ENCODE measurements at places on chromosomes 7 and 10. TPM values are rescaled to one million over a fixed set of nuclear protein-coding genes. Genes with fewer than 3 reads are reported as not detected.

GRCh38 chr7:136502162-136502561 lies 366.3 kb upstream of the CHRM2 start:
- no peaks in the 10 kb centered on the region for H3K36me3 ChIP-seq
- H3K27me3 ChIP-seq, result no peaks in the 10 kb centered on the region
- H3K27ac ChIP-seq, result no peak overlapping the region
- DNase-seq, result no peak
- no peaks in the 10 kb centered on the region for H3K4me1 ChIP-seq
- no peak overlapping the region for H3K4me3 ChIP-seq

- no peak overlapping the region for H3K4me3 ChIP-seq
- peaks cover 6% of the 10 kb centered on the region for H3K4me1 ChIP-seq
- peaks cover 3% of the 10 kb centered on the region for H3K27me3 ChIP-seq
- H3K27ac ChIP-seq, result no peak overlapping the region
- H3K36me3 ChIP-seq, result no peaks in the 10 kb centered on the region
- DNase-seq, result no peak
Measured at GRCh38 chr7:73778801-73779389, 8.8 kb upstream of the CLDN3 start.

DNA sequence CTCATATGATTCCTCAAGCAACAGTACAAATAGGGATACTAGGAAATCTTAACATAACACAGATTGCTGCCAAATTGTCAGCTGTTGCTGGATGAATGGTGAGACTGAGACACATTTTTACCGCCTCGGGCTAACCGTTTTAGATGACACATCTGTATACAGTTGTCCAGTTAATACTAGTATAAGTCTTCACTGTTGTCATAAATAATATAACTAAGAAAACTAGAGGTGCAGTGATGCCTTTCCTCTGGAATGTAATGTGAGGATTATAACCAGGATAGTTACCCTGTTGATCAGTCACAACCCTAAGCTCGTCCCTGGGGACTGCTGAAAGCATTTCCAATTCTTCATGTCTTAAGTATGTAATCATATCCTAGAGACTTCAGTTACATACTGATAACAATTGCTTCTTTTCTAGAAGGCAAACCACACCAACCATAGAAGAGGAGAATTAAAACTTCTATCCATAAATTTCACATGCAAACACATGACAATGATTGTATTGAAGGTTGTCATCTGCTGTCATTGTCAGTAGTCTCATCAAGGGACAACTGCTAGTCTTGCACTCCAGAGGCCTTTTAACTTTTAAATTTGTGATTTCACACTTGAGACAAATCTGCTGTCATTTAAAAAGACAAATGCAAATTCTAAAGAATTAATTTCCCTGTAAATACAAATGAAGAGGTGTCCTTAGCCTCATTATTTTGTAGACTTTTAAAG lies 100.4 kb upstream of the SEMA3D start:
- H3K4me3 ChIP-seq, result no peak overlapping the region
- H3K4me1 ChIP-seq, result no peaks in the 10 kb centered on the region
- no peak for DNase-seq
- no peak overlapping the region for H3K27ac ChIP-seq

- DNase-seq, result no peak
- peaks cover 26% of the 10 kb centered on the region for H3K36me3 ChIP-seq
- H3K4me1 ChIP-seq, result peaks cover 58% of the 10 kb centered on the region
- no peak overlapping the region for H3K4me3 ChIP-seq
- no peak overlapping the region for H3K27ac ChIP-seq
Measured at GRCh38 chr7:131364767-131365344, 37.2 kb downstream of the MKLN1 start.

DNA sequence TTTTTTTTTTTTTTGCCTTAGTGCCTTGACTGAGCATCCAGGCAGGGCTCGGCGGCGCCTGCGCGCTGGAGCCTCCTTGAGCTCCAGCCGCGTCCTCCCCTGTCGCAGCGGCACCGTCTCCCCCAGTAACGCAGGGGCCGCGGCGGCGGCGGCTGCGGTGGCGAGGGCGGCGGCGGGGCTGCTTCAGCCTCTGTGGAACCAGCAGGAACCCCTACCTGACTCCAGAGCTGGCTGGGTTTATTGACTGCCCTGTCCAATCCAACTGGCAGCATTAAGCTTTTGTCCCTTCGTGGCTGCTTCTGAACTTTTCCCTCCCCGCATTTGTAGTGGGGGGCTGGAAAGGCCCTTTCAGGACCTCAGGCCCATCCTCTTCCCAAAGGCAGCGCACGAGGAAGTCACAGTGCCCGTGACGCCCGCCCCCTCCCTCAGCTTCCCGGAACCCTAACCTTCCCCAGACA lies at the start of gene GPR85:
Gene GPR85, minus strand, starts transcription at position 397 of the 458 bp plus-strand sequence. CDS start 2,106 bp downstream, outside the sequence.
- H3K27ac ChIP-seq, result no peak within 1 kb of the TSS
- H3K4me1 ChIP-seq, result peaks cover 11% of the 10 kb centered on the region
- H3K4me3 ChIP-seq, result peak within 1 kb of the TSS; percentile 49
- peak; percentile 52 for DNase-seq
- no peaks in the 10 kb centered on the region for H3K36me3 ChIP-seq
- H3K27me3 ChIP-seq, result peaks cover 49% of the 10 kb centered on the region

DNA sequence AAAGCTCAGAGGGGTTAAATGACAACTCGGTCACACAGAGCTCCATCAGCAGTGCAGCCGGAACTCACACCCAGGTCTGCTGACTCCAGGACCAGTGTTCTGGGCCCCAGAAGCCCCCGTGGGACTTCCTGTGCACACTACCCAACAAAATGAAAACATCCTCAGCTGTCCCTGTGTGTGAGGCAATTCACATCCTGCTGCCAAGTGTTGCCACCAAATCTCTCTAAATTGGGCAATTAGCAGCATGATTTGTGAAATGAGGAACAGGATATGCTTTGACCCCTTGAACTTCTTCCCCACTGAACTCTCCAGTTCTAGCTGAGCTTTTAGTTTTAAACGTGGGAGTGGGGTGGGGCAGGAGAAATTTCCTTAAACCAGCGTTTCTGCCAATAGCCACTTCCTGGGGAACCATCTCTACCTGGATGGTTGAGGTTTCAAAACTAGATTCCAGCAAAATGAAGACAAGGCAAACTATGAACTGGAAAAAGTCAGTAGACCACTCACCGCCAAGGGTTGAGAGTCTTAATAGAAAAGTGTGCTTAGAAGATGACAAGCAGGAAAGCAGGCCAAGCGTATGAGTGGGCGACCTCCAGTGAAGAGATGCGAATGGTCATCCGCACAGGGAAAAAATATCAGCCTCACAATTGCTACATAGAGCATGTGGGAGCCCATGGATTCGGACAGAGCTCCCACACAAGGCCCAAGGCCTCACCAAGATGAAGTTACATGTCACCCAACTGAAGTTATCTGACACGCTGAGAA lies 51.9 kb upstream of the CHST15 start:
- H3K4me3 ChIP-seq, result no peak overlapping the region
- no peak overlapping the region for H3K27ac ChIP-seq
- H3K36me3 ChIP-seq, result no peaks in the 10 kb centered on the region
- no peaks in the 10 kb centered on the region for H3K4me1 ChIP-seq

DNA sequence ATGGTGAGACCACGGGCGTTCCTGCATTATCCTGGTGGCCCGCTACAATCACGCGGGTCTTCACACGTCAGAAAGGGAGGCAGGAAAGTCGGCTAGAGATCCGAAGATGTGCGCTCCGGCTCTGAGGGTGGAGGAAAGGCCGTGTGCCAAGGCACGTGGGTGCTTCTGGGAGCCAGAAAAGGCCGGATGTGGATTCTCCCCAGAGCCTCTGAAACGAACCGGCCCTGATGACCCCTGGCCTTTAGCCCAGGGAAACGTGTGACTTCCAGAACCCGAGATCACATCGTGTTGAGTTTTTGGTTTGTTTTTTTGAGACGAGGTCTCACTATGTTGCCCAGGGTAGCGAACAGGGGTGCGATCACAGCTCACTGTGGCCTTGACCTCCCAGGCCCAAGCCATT lies 244.2 kb downstream of the ELFN1 start:
- peaks cover under 1% of the 10 kb centered on the region for H3K4me1 ChIP-seq
- H3K36me3 ChIP-seq, result no peaks in the 10 kb centered on the region
- no peak overlapping the region for H3K4me3 ChIP-seq
- no peaks in the 10 kb centered on the region for H3K27me3 ChIP-seq
- H3K27ac ChIP-seq, result no peak overlapping the region

GRCh38 chr10:62811159-62811875 lies 4.8 kb downstream of the EGR2 start:
- H3K27me3 ChIP-seq, result peaks cover 51% of the 10 kb centered on the region
- peaks cover 68% of the 10 kb centered on the region for H3K4me1 ChIP-seq
- peak overlapping the region; percentile 65 for H3K27ac ChIP-seq
- peak; percentile 93 for DNase-seq
- H3K4me3 ChIP-seq, result no peak overlapping the region

GRCh38 chr7:155130493-155130892 lies 60.4 kb downstream of the HTR5A start:
- no peak overlapping the region for H3K4me3 ChIP-seq
- H3K27ac ChIP-seq, result no peak overlapping the region
- no peak for DNase-seq
- no peaks in the 10 kb centered on the region for H3K36me3 ChIP-seq
- no peaks in the 10 kb centered on the region for H3K4me1 ChIP-seq

- no peak overlapping the region for H3K4me3 ChIP-seq
- H3K36me3 ChIP-seq, result no peaks in the 10 kb centered on the region
- peaks cover 4% of the 10 kb centered on the region for H3K4me1 ChIP-seq
- no peak for DNase-seq
Measured at GRCh38 chr7:502296-502695, 17.4 kb downstream of the PDGFA start.

DNA sequence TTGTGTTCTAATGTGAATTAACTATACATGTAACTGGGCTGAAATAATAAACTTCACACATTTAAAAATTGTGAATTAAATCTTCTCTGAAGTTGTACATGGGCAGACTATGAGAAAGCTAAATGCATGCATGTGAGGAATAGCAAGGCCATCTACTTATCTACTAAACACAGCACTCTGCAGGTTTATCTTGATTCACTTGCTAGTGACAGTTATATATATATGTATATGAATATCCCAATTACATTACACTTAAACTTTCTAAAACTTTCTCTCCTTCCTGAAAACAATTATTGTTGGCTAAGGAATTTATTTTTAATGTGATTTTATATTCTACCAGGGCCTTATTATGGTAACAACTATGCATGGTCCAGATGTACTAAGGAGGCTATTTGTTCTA lies 5.1 kb upstream of the SP4 start:
- H3K4me1 ChIP-seq, result peaks cover 14% of the 10 kb centered on the region
- H3K36me3 ChIP-seq, result peaks cover 4% of the 10 kb centered on the region
- no peak for DNase-seq
- no peaks in the 10 kb centered on the region for H3K27me3 ChIP-seq
- H3K4me3 ChIP-seq, result no peak overlapping the region

DNA sequence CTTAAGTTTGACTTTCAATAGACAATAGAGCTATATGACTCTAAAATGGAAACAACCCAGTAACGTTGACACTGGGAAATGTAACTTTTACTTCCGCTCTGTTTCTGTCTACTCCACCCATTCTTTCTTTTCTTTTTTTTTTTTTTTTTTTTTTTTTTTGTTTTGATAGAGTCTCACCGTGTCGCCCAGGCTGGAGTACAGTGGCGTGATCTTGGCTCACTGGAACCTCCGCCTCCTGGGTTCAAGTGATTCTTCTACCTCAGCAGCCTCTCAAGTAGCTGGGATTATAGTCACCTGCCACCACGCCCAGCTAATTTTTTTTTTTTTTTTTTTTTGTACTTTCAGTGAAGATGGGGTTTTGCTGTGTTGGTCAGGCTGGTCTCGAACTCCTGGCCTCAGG lies 13.9 kb downstream of the PRSS2 start:
- peaks cover 23% of the 10 kb centered on the region for H3K4me1 ChIP-seq
- no peaks in the 10 kb centered on the region for H3K27me3 ChIP-seq
- peak overlapping the region; percentile 91 for H3K27ac ChIP-seq
- no peak for DNase-seq
- peak overlapping the region; percentile 32 for H3K4me3 ChIP-seq

DNA sequence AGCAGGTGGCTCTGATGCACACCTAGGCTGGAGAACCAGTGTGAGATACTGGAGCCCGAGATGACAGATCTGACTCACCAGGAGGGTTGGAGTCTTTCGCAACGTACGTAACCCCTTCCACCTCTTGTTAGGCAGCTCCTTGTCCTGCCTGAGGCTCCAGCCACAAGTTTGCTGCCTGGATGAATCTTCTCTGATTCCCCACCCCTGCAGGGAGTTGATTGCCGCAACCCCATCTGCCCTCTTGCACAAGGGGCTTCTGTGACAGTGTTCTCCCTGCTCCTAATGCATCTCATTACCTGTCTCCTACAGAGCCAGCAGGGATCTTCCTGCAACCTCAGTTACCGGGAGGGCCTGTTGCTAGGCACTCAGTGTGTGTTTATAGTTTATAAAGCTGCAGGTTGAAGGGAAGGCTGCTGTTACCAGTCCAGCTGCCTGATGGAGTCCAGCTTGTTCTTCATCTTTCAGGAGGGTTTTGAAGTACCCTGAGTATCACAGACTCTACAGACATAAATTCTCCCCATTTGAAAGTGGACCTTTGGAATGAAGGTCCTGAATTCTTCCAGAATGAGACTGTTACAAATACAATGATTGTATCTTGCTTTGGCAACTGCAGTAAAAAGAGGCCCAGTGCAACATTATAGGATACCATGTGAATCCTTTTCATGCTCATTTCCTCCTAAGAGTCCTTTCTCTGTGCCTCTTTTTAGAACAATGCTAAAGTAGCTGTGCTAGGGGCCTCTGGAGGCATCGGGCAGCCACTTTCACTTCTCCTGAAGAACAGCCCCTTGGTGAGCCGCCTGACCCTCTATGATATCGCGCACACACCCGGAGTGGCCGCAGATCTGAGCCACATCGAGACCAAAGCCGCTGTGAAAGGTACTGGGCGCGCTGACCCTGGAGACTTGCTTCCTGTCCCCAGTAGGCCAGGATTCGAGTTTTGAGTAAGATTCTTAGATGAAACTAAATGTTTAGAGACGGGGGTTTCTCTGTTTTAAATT lies 6.5 kb downstream of the MDH2 start:
- no peak overlapping the region for H3K4me3 ChIP-seq
- no peak overlapping the region for H3K27ac ChIP-seq

- H3K4me3 ChIP-seq, result peak overlapping the region; percentile 40
- peaks cover 57% of the 10 kb centered on the region for H3K27me3 ChIP-seq
- no peak for DNase-seq
- H3K27ac ChIP-seq, result no peak overlapping the region
- no peaks in the 10 kb centered on the region for H3K36me3 ChIP-seq
Measured at GRCh38 chr7:138982204-138982623, 1.0 kb upstream of the KIAA1549 start.

GRCh38 chr7:37208528-37208927 lies 240.1 kb downstream of the ELMO1 start:
- no peak overlapping the region for H3K27ac ChIP-seq
- H3K4me1 ChIP-seq, result peaks cover 14% of the 10 kb centered on the region
- peak; percentile 46 for DNase-seq
- no peak overlapping the region for H3K4me3 ChIP-seq
- no peaks in the 10 kb centered on the region for H3K27me3 ChIP-seq
- peaks cover 36% of the 10 kb centered on the region for H3K36me3 ChIP-seq

GRCh38 chr7:69966766-69967591 lies 368.7 kb downstream of the AUTS2 start:
- H3K27me3 ChIP-seq, result peaks cover 24% of the 10 kb centered on the region
- no peak overlapping the region for H3K4me3 ChIP-seq
- no peaks in the 10 kb centered on the region for H3K36me3 ChIP-seq
- no peaks in the 10 kb centered on the region for H3K4me1 ChIP-seq

- H3K36me3 ChIP-seq, result no peaks in the 10 kb centered on the region
- H3K4me3 ChIP-seq, result no peak overlapping the region
- H3K27me3 ChIP-seq, result peaks cover 19% of the 10 kb centered on the region
- H3K4me1 ChIP-seq, result no peaks in the 10 kb centered on the region
- H3K27ac ChIP-seq, result no peak overlapping the region
- peak; percentile 65 for DNase-seq
Measured at GRCh38 chr10:103564776-103565520, 71.4 kb downstream of the NEURL1 start.

Gene POLD2
- total RNA-seq, result 130 TPM

Gene OR9A2
- total RNA-seq, result not detected

Gene MYH16
- total RNA-seq, result not detected

Gene BAMBI
- 0.41 TPM for total RNA-seq

Gene ARHGAP22
- not detected for total RNA-seq

All from activated CD8-positive, alpha-beta memory T cell treated with anti-CD3 and anti-CD28 coated beads, Interleukin-2, amount 10 ng/mL, durations not matched to agents 7 days and 5 days (primary cell).